Breast epithelium (tissue), 4 donors: ENCODE measurements at places on chromosomes 12 and 14. TPM values are rescaled to one million over a fixed set of nuclear protein-coding genes. Genes with fewer than 3 reads are reported as not detected.

DNA sequence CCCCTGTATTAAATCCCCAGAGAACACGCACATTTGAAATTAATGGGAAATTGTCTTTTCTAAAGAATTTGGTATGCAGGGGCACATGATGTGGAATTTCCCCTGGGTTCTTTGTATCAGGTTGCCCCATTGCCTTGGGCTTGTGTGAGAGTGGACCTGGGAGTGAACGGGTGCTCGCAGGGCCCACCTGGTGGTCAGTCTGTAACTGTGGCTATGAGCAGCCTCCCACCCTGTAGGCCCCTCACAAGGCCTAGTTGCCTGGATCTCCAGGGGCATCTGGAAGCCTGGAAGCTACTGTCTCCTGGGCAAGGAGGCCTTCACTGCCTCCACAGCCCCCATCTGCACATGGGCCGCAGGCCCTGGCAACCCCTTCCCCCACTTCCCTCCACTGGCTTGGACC is 96.7 kb downstream of the SLC25A47 start:
- no peak for DNase-seq

DNA sequence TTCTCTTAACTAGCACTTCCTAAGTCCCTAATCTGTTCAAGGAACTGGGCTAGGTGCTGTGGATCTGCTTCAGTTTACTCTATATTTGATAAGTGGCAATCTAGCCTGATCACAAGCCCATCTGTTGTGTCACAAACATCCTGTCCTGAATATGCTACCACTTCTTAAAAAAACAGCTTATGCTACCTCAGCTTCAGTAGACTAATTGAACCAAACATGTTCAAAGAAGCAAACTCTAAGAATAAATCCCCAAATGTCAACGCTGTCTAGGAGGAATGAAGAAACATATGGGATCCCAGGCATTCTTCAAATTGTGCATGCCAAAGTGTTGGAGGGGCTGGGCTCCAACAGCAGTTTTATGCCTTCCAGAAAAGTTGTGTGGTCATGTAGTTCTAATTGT is 10.4 kb upstream of the KCNH5 start:
- DNase-seq, result no peak

DNA sequence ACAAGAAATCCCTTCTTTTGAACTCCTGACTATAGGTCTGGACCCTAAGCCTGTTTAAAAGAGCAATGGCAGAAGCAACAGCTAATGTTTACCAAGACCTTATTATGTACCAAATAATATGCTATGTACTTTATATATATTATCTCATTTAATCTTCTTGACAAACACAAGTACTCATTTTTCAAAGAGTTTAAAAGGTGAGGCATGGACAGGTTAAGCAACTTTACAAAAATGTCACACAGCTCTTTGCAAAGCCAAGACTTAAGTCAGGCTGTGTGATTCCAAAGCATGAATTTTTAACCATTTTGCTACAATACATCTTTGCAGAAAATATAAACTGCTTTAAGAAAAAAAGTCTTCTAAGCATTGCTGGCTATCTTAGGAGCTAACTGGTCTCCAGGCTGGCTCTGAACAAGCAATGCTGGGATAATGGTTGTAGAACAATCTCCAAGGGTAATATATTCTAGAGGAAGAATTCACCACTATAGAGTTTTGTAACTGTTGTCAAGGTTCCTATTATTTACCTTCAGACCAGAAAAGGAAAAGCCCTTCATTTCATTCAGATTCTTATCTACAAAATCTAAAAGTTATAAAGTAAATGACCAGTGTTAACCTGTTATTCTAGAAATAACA is 22.1 kb downstream of the SYNJ2BP start:
- DNase-seq, result no peak

- DNase-seq, result no peak
Observed at GRCh38 chr12:129631316-129631715, 272.5 kb downstream of the TMEM132D start.

DNA sequence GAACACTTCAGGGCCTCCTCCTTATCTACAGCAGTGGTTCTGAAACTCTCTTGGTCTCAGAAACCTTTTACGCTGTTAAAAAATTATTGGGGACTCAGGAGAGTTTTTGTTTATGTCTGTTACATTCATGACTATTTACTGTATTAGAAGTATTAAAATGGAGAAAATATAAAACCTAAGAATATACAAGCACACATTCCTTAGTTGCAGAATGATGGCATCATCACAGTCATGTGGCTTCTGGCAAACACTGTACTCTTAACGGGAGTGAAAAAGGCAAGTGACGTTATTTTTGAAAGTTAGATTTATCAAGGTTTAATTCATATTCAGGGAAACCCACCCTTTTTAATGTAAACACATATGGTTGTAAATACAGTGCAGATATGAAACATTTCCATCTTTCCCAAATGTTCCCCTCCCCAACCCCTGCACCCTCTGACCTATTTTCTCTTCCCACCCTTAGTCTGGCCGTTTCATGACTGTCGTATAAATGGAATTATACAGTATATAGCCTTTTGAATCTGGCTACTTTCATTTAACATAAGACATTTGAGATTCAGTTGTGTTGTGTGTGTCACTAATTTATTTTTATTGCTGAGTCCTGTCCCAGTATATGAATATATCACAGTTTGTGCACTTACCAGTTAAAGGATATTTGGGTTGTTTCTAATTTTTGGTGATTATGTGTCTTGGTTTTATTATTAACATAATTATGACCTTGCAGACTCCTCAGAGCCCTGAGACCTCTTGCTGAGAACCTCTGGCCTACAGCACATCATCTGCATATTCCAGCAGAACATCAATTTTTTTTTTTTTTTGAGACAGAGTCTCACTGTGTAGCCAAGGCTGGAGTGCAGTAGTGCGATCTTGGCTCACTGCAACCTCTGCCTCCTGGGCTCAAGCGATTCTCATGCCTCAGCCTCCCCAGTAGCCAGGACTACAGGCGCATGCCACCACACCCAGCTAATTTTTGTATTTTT is 457.0 kb downstream of the PCNX1 start:
- DNase-seq, result no peak

- DNase-seq, result no peak
Observed at GRCh38 chr12:105840384-105840783, 298.4 kb downstream of the NUAK1 start.

DNA sequence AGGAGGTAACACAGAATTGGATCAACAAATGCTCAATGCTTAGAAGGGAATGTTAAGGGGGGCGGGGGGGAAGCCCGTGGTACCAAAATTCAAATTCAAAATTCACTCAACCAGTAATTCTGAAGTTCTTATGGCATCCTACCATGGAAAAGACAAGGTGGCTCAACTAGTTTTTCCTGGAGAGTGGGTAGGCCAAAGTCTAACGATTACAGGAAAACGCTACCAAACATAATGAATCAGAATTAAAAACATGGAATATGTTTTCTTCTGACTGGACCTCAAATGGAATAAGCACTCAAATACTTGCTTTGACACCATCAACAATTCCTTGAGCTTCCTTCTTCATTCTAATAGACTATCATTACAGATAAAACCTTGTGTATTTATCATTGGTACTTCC is 2.3 kb downstream of the NACA start:
- DNase-seq, result no peak

GRCh38 chr12:106246891-106247673 is 738 bp downstream of the CKAP4 start:
- peak; percentile 63 for DNase-seq

- no peak for DNase-seq
Observed at GRCh38 chr12:12665194-12665593, 30.8 kb downstream of the GPR19 start.

- DNase-seq, result no peak
Observed at GRCh38 chr12:6959805-6960592, 8.8 kb downstream of the PTPN6 start.

- DNase-seq, result no peak
Observed at GRCh38 chr12:32568228-32568627, 110.9 kb upstream of the DNM1L start.

GRCh38 chr12:67193704-67194103 is 75.5 kb upstream of the CAND1 start:
- DNase-seq, result no peak

GRCh38 chr14:54669721-54670561 is 103.0 kb downstream of the SAMD4A start:
- no peak for DNase-seq

DNA sequence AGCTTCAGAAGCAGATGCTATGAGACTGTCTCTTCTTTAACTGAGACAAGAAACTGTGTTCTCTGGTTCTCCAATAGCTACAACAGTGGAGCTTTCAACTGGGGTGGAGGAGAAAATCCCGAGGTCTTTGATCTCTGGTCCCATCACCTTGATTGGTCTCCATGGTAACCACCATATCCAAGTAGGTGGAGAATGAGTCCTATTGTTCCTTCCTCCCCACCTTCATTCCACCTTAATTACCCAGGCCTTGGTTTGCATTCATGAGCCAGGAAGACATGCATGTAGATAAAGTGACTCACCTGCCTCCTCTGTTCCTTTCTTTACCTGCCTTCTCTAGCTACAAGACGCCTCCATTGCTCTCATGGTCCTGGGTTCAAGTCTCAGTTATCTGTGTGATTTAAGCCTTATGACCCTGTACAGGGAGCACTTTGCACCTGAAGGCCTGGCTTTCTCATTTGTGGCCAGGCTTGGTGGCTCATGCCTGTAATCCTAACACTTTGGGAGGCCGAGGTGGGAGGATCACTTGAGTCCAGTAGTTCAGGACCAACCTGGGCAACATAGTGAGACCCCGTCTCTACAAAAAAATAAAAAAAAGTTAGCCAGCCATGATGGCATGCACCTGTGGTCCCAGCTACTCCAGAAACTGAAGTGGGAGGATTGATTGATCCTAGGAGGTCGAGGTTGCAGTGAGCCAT is 157.7 kb upstream of the TBX3 start:
- no peak for DNase-seq

- DNase-seq, result no peak
Observed at GRCh38 chr12:16154990-16155389, 122.5 kb downstream of the SLC15A5 start.

- DNase-seq, result peak; percentile 58
Observed at GRCh38 chr12:9331218-9331626, 123.0 kb upstream of the PZP start.

GRCh38 chr12:124363353-124363965 is 68.6 kb downstream of the RFLNA start:
- DNase-seq, result no peak

DNA sequence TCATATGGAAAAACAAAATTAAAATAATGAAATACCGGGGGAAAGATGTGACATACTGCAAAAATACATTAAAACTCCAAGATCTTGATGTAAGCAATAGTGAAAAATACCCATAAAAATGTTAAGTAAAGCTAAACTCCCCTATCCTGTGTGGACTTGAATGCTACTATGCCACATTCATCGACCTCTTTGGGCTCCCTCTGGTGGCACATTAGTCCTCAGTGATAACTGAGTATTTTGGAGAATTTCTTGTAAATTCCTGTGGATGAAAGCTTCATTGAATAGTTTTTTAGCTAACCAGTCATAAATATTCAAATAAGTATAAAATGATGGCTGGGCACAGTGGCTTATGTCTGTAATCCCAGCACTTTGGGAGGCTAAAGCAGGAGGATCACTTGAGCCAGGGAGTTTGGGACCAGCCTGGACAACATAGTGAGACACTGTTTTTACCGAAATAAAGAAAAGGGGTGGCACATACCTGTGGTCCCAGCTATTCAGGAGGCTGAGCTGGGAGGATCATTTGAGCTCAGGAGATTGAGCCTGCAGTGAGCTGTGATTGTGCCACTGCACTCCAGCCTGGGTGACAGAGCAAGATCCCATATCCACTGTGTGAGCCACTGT is 42.4 kb upstream of the SGPP1 start:
- DNase-seq, result no peak

DNA sequence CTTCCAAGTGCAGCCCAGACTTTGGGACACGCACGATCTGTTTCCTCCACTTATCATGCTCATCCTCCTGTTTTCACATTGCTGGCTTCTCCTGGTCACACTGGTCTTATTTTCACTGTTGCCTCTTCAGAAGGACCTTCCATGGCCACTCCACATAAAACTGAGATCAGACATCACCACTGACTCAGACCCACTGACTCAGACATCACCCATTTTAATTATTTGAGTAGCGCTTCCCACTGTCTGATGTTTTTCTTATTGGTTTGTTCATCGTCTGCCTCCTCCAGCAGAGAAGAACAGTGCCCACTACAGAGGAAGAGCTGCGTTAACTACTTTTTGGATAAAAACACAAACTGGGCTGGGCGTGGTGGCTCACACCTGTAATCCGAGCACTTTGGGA is 270.5 kb upstream of the PWP1 start:
- no peak for DNase-seq

- no peak for DNase-seq
Observed at GRCh38 chr12:94873734-94874517, 129.6 kb downstream of the NDUFA12 start.

DNA sequence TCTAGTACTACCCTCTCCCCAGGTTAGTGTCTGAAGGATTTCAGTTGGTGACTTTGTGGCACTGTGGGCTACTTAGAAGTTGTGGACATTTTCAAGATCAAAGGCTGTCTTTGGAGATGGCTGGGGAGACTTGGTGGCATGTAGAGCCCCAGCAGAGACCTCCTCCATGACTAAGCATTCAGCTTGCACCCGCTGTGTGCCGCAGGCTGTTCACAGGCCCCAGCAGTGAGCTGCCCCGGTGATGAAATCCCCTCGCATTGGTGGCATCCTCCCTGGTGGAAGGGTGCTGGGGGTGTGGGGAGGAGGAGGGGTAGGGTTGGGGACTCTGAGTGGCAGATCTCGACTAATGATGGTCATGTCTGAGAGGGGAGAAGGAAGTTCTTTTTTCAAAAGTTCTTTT is 173.9 kb downstream of the TSPAN9 start:
- DNase-seq, result no peak

GRCh38 chr12:75685617-75686225 is 174.3 kb upstream of the KRR1 start:
- DNase-seq, result no peak

TMPRSS12 gene
- total RNA-seq, result not detected

MYF6 gene
- total RNA-seq, result not detected

ARHGEF40 gene
- total RNA-seq, result 33.7 TPM

OR4L1 gene
- total RNA-seq, result not detected

TAC3 gene
- total RNA-seq, result not detected

GZMB gene
- total RNA-seq, result not detected

MIPOL1 gene
- 12.2 TPM for total RNA-seq

LGR5 gene
- total RNA-seq, result 0.15 TPM

CCDC38 gene
- 0.73 TPM for total RNA-seq
